GM04503 (cell line): ENCODE measurements at places on chromosomes 3 and 15.

- DNase-seq: no peak
Observed at GRCh38 chr3:165903885-165904630, 66.8 kb upstream of the BCHE start.

GRCh38 chr3:141881702-141882101 lies 5.3 kb downstream of the ATP1B3 start:
- DNase-seq: no peak

DNA sequence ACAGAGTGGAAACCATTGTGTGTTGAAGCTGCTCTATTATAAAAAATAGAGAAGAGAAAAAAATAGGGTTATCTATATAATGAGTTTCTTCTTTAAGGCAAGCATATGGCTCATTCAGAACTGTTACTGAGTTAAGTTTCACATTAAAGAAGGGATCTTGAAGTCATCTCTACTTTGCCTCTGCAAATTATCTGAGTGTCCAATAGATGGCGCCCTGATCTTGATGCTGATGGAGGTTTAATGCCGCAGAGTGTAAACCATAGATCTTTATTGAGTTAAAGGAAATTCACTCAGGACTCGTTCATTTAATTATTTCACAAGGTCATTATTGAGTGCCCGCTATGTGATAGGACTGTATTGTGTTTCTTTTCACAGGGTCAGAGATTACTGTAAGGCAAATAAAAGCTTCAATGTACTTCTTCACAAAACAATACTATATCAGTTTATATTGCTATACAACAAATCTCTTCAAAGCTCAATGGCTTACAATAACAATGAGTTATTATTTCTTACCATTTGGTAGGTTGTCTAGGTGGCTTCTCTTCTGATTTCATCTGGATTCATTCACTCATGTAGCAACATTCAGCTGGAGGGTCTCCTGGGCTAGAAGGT lies 171.4 kb downstream of the NSUN3 start:
- no peak for DNase-seq

DNA sequence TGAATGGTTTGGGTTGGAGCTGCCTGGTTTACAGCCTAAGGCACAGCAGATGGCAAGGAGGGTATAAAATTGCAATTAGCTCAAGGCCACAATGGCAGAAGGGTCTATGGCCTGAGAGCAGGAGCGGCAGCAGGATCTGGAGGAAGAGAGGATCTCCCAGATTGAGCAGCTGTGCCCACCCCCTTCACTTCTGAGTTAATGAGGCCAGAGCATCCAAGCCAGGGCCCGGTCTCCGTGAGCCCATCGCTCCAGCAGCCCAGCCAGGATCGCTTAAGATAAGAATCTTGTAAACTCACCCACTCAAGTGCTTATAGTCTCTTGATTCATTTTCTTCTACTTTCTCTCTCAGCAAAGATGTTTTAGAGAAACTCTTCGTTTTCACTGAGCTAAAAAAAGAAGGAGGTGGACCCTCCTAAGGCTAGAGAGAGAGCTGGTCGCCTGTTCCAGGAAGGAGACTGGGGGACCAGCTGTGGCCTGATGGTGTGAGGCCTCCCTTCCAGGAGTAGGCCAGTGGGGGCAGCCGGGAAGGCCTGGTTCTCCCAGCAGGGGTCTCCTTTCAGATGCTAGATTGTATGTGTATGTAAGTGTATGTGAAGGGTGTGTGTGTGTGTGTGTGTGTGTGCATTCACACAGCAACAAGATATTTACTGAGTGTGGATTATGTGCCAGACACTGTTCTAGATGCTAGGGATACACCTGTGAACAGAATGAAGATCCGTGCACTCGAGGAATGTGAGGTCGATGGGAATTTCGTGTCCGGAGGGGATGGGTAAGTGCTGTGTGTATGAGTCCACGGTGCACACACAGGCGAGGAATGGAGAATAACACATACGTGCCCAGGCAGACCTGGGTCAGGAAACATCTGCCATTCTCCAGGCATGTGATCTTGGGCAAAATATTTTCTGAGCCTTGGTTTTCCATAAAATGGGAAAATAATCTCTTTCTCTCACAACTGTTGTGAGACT lies 18.6 kb downstream of the MAGEF1 start:
- DNase-seq: no peak

GRCh38 chr3:190892395-190892902 lies 30.0 kb upstream of the GMNC start:
- no peak for DNase-seq

DNA sequence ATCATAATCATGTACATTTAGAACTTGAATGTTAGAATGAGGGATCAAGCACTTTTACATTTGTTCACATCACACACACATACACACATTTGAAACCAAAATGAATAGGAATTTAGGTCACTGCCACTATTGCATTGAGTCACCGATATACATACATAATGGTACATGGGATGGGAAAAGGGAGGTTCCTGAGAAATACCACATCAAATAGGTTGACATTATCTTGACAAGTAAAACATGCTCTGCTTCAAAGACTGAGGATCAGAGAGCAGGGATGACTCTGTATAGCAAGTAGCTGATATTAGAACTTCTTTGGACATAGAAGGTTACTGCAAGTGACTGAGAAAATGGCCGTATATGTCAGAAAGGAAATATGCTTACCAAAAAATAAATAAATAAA lies 847.2 kb downstream of the PLOD2 start:
- DNase-seq: no peak
